CD4-positive, alpha-beta memory T cell (primary cell): ENCODE measurements at places on chromosomes 6 and 20.

DNA sequence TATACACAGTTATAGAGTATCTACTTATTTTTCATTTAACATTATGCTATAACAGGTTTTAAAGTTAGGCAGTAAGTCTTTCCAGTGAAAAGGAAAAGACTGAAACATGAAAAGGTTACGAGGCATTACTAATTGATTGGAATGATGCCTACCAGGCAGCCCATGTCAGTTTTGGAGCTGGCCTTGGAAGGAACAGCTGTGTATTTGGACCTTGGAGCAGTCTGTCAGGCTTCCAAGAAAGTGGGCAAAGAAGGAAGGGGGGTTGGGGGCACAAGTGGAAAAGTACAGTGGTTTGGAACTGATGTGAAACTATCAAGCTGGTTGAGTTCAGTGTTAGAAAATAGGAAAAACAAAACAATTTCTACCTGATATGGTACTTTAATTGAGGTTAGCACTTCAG lies 41.7 kb downstream of the SLC16A10 start:
- DNase-seq = no peak

DNA sequence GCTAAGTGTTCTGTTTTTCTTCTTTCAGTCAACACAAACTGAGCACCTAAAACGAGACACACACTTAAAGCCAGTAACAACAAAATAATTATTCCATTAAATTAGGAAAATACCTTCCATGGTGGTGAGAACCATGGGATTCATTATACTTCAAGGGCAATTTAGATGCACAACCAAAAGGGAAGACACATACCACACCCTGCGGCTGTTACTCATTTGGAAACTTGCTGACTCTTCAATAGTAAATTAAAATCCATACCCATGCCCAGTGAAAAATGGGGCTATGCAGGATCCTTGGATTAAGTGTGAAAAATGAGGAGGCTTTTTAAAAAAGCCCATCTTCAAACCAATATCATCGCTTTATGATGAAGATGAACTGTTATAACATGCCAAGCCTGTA lies 142.7 kb downstream of the GJA10 start:
- no peak for DNase-seq

- DNase-seq = no peak
Observed at GRCh38 chr6:6784514-6785162, 196.1 kb downstream of the LY86 start.

- DNase-seq = no peak
Observed at GRCh38 chr20:38424401-38424800, 10.7 kb downstream of the SNHG17 start.

- DNase-seq = no peak
Observed at GRCh38 chr6:118530942-118531341, 17.2 kb upstream of the PLN start.

- DNase-seq = peak; percentile 26
Observed at GRCh38 chr6:25441663-25442270, 162.6 kb downstream of the CARMIL1 start.

DNA sequence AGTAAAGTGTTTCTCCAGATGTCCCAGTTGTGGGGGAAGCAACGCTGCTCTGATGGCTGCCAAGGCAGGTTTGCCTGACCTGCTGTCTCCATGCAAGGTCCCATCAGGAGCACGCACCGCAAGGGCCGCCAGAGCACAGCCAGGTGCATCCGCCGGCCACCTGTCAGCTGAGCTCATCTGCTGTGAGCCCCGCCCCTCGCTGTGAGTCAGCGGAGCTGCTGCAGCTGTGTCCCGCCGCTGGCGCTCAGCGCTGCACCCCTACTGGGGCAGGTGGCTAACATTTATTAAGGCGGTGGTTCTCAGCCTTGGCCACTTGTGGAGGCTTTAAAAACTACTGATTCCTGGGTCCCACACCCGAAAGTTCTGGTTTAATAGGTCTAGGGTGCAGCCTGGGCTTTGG lies 225.7 kb downstream of the UST start:
- peak; percentile 57 for DNase-seq

DNA sequence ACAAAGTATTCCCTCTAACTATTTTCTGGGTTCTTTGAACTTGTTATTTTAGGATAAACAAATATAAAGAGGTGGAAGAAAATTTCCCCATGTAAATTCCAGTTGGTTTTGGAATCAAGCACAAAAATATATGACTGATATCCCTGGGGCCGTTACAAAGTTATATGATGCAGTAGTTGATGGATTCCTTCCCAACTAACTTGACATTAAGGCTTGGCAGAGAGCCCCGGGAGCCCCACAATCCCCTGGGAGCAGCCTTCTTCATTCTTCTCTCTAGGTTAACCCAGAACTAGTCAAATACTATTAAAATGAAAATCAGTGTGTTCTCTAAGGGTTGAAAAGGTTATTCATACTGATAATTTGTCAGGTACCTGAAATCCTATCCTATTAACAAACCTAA lies 508.9 kb upstream of the SOX4 start:
- DNase-seq = no peak

GRCh38 chr6:170345662-170346061 lies 39.1 kb downstream of the FAM120B start:
- no peak for DNase-seq

GRCh38 chr6:116385459-116385802 lies 14.7 kb downstream of the DSE start:
- DNase-seq = no peak

GRCh38 chr6:3297909-3298308 lies 39.2 kb downstream of the PSMG4 start:
- no peak for DNase-seq

DNA sequence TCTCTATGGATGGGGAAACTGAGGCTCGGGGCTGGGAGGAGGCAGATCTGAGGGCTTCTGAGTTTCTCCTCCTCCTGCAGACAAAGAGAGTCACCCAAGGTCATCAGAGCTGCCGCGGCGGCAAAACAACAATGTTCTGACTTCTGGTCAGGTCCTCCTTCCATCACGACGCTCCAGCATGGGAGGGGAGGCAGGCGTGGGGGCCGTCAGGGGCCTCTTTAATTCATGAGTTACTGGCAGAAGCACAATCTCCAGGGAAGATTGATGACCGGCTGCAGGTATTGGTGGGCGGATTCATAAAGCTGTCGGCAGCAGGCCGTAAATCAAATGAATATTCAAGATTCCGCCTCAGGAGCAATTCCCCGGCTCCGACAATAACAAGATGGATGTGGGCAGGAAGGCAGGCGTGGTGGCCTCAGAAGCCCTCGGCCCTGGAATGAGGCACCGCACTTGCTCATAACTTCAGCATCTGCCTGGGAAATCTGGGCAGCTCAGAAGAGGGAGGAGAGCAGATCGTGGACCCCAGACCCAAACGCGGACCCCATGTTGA lies 19.1 kb downstream of the PCK1 start:
- no peak for DNase-seq

GRCh38 chr6:142613981-142614380 lies 312.2 kb downstream of the ADGRG6 start:
- DNase-seq = no peak

GRCh38 chr6:19472153-19472552 lies 365.0 kb upstream of the ID4 start:
- DNase-seq = no peak

GRCh38 chr6:192313-192664 lies 100.0 kb upstream of the DUSP22 start:
- no peak for DNase-seq

GRCh38 chr6:127635091-127635490 lies 58.1 kb downstream of the C6orf58 start:
- DNase-seq = no peak

- no peak for DNase-seq
Observed at GRCh38 chr6:79421707-79422484, 115.3 kb downstream of the LCA5 start.

- peak; percentile 15 for DNase-seq
Observed at GRCh38 chr20:38725148-38725901, 1.0 kb downstream of the SLC32A1 start.

DNA sequence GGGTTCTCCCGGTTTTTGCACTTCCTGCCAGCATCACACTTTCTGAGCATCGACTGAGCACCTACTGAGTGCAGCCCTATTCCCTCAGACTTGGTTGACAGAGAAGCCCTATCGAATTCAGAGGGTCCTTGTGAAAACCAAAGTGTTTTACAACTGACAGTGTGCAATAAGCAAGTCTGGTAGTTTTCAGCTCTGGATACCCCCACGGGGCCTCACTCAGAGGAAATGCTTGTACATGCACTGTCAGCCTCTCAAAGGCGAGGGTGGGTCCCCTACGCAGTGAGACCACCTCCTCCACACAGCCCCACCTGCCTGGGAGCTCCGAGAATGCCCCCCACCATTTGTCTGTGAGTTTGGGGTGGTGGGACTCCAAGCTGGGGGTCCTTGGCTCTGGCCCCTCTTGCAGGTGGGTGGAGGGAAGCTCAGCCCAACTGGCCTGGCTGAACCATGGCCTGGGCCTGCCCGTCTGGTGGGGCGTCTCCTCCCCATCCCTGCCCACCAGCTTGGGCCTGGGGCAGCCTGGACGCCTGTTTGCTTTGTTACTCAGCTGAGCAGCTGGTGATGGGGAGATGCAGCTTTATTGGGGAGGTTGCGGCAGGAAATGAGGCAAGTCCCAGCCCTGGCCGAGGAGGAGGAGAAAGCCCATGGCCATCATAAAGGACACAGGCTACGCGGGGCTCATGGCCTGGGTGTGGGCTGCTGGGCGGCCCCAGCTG lies 1.7 kb downstream of the SPDEF start:
- no peak for DNase-seq

DNA sequence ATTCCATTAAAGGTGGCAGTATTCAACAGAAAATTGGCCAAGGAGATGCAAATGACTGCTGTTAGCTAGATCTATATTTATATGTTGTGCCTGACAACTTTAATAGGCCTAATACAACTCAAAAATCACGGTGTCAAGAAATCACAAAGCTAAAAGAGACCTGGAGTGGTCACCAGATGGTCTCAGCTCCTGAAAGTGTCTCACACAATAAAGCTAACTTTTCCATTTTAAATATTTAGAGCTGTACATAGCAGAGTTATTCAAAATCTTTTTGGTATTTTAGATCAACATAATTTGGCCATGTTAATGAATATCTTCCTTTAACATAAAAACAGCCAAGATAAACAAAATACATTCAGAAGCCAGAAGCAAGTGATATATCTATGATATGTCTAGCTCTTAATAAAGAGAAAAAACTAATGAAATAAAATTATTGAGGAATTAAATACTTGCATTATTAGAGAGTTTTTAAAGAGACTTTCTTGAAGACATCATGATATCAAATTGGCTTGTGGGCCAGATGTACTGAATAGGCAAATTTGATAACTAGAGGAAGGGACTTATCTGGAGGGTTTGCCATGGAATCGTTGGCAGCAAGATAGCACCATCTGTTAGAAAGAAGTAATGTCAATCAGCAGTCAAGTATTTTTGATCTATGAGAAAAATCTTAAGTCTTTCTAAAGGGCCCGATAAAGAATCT lies 84.9 kb upstream of the SCAF8 start:
- DNase-seq = no peak

- no peak for DNase-seq
Observed at GRCh38 chr6:157503018-157503747, 122.2 kb downstream of the ZDHHC14 start.

- DNase-seq = peak; percentile 77
Observed at GRCh38 chr20:63977739-63978276, 1.6 kb downstream of the SAMD10 start.

GRCh38 chr6:121297694-121298093 lies 36.6 kb downstream of the TBC1D32 start:
- DNase-seq = no peak

GRCh38 chr6:56040889-56041301 lies 165.5 kb upstream of the BMP5 start:
- no peak for DNase-seq

DNA sequence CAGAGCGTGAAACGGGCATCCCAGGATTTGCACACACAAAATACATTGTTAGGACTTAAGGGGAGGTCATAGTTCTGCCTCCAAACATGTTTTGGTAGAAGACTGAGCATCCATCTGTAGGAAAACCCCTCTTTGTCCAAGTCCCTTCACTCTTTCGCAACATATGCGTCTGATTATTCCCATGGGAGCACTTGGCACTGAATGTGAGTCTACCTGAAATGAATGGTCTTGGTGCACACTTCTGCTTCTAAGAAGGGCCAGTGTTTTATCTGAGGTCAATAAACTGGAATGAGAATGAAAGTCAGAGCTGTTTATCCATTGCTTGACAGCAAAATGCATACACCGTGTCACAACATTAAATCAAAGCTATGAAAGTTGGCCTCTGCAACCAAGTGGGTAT lies 33.0 kb downstream of the GJA10 start:
- DNase-seq = no peak

DNA sequence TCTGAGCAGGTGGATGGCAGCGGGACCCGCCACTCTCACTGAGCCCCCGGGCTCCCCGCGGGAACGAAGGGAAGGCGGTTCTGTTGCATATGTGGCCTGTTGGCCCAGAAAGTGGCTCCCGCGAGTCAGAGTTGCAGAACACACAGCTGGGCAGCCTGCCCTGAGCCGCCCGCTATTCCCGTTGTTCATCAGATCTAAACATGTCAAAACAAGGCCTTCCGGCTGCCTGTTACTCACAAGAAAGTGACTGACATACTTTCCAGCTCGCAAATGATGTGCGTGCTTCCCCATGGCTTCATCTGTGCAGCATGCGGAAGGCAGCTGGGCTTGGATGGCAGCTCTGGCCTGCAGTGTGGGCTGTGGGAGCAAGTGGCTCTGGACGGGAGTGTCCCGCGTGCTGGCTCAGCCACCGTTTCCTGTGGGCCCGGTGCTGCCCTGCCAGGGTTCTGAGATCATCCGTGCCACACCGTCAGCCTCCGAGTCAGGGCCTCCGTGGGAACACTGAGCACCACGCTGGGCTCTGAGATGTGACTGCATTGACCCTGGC lies 227.3 kb downstream of the ERMARD start:
- DNase-seq = no peak

GRCh38 chr20:49679634-49680033 lies 34.0 kb downstream of the B4GALT5 start:
- DNase-seq = no peak

DNA sequence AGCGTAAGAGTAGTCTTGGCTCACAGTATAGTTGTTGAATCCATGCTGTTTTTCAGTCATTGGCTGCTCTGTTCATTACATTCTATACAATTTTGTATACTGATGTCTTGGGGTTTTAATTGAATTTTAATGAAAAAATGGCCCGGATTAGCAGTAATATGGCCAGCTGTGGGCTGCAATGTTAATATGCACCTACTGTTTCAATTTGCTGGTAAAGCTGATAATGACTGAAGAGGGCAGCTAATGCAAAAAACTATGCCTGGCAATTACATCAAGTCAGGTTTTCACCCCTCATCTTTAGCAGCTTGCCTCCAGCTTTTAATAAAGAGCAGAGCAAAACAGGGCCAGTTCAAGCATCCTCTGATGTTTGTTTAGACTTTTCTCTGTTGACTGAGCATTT lies 394.5 kb downstream of the PLCB1 start:
- DNase-seq = no peak
